ENCODE measurements at places on chromosomes 6 and 20.

- no peak for DNase-seq
These were observed 81.1 kb downstream of the PLCG1 start for GRCh38 chr20:41218466-41218865.

DNA sequence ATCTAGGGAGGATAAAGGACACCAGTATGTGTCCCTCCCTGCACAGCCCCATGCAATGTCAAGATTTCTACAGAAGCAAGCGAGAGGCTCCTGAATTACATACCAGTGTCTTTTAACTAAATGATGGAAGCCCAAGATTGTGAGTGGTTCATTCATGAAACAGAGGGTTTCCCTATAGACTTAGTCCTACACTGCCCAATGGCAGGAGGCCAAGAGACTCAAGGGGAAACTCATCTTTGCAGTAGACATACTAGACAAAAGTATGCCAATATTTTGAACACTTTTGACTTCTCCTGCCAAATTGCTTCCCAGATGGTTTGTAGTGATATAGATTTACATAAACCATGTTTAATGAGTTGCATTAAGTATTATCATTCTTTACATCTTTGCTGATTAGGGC lies 557.2 kb upstream of the JAG1 start:
- DNase-seq = no peak

DNA sequence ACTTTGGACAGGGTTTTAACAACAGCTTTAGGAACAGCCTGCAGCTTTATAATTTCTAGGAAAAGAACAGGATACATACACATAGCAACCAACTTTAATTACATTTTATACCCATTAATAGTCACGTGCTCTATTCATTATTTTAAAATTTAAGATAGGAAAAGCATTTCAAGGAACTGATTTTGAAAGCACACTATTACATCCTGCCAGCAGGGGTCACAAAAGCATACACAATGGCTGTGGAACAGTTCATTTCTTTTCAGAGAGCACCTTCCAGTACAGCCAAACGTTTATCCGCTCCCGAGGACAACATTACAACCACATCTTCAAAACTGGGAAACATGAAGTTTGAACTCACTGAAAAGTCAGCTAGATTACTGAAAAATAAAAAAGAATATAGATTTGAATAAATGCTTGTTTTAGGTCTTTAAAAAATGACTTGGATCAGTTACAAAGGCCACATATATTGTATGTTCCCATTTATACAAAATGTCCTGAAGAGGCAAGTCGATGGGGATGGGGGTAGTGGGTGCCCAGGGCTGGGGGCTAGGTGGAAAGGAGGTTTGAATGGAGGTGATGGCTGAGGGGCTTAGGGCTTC lies 104.6 kb upstream of the EXOC2 start:
- no peak for DNase-seq

DNA sequence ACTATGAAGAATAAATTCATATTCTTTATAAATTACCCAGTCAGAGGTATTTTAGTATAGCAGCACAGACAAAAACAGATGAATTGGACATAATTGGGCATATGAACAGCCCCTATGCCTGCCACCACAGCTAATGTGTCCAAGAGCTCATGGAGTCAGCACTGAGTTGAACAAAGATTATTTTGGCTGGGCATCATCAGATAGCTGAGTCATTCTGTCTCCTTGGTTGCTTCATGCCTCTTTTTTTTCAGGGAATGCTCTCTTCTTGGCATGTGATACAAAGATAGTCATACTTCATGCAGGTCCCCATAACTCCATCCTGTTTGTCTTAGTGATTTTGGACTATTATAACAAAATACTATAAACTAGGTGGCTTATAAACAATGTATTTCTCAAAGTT lies 275.6 kb downstream of the TENT5A start:
- DNase-seq = no peak

DNA sequence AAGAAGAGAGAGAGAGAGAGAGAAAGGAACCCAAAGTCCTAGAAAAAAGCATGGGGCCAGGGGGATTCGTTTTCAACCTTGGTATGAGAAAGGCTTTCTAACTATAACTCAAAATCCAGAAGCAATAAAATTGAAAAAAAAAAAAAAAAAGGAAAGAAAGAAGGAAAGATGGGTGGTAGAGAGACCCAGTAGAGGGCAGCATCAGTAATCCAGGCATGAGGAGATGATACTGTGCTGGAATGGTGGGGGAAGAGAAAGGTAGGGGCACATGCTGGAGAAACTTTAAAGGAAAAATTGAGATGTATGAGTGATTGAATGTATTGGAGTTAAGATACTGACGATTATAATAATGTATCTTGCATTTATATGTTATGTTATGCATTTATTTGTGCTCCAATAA lies 1040.7 kb upstream of the FLRT3 start:
- DNase-seq = no peak

DNA sequence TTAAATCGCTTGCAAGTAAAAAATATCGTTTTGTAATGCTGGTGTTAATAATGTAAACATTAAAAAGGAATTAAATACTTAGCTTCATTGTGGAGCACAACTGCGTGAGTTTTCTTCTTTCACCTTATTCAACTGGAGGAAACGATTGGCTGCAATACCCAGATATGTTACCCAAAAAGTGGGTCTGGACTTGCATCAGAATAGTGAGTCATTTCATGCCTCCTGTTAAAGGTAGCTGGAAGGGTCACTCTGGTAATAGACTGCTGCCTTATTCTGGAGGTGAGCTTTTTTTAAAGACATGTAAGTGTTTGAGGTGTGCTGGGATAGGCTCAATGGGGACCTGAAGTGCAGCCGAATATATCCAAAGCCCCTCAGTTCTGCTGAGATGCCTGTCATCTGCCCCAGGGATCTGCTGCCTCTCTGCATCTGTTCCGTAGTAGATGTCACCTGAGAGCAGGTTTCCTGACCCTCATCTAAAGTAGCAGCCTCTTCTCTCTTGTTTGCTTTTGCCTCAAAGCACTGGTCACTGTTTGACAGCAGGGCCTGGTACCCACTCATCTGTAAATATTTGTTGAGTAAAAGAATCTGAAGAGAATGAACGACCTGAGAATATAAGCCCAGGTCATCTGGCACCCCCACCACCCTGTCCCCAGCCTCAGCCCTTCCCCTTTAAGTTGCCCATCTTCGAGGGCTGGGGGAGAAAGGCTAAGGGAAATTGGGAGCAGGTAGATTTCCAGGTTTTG lies 5.6 kb upstream of the UQCC2 start:
- DNase-seq = no peak
